Cardiac ventricle fibroblast (primary cell): ENCODE measurements at places on chromosomes 12 and 14. TPM values are rescaled to one million over a fixed set of nuclear protein-coding genes. Genes with fewer than 3 reads are reported as not detected.

The MTERF2 gene
- total RNA-seq: 2.7 and 4.0 TPM in 2 replicates

The SLC5A8 gene
- total RNA-seq: not detected in 2 replicates

The GPR137C gene
- 0.39 and 0.87 TPM in 2 replicates for total RNA-seq

The GMPR2 gene
- total RNA-seq: 49.8 and 65.4 TPM in 2 replicates

The TOGARAM1 gene
- total RNA-seq: 12.4 and 12.5 TPM in 2 replicates

The FAR2 gene
- total RNA-seq: 5.6 and 7.3 TPM in 2 replicates
